ENCODE measurements at places on chromosomes 13 and 19.

DNA sequence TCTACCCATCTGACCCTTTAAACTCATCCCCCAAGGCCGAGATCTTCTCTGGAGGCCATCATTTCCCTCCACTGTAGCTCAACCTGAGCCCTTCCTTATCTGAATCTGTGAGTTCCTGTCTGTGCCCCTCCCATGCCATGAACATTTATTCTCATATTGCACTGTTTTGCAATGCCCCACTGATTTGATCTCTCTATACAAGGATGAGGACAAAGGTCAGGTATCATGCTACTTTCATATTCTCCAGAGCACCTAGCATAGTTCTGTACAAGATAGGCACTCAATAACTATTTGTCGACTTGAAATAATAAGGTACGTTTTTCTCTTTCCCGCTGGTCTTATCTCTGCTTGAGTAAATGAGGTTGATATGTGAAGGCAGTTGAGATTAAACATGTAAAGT, 135.5 kb downstream of the KLF5 start:
- DNase-seq: no peak

DNA sequence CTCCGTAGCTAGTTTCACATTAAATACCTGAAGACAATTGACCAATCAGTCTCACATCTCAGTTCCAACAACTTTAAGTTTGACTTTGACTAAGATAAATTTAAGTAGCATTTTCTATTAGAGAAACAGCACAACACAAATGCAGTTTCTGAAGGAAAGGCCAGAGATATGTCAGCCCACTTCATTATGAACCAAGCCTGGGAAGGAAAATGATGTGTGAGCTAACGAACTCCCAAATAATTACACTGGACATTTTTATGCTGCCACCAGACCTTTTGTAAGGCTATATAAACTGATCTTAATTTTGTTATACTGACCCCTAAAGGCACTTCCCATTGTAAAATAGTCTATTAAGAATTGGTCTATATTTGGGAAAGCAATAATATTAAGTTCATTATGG, 57.9 kb upstream of the DACH1 start:
- no peak for DNase-seq

- DNase-seq: no peak
Observed at GRCh38 chr13:102510072-102510471, 86.7 kb upstream of the TPP2 start.

DNA sequence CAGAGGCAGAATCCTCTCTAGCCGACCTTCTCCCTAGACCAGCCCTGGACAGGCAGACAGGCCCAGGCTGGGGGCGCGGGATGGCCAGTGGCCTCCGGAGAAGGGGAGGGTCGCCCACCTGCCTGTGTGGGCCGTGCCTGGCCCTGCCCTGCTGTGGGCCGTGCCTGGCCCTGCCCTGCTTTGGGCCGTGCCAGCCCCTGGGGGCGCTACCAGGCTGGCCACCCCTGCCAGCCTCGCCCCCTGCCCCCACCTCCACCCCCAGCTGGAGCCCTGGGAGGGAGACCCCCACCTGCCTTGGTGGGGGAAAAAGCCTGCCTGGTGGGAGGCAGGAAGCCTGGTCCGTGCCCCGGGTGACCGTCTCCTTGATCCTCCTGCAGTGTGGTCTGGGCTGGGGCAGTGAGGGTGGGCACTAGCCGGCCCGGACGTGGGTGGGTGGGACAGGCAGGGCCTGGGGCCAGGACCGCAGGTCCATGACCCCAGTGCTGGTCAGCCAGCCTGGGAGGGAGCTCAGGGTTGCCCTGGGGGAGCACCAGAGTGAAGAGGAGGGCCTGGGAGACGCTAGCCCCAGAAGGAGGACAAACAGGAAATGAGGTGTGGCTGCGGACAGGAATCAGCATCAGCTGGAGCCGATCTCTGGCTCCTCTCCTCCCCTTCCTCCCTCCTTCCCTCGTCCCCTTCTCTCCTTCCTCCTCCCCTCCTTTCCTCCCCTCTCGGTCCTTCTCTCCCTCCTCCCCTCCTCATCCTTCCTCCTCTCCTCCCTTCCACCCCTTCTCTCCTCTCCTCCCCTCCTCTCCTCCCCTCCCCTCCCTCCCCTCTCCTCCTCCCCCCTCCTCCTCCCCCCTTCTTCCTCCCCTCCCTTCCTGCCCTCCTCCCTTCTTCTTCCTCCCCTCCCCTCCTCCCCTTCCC, 5.1 kb upstream of the MKNK2 start:
- DNase-seq: no peak

DNA sequence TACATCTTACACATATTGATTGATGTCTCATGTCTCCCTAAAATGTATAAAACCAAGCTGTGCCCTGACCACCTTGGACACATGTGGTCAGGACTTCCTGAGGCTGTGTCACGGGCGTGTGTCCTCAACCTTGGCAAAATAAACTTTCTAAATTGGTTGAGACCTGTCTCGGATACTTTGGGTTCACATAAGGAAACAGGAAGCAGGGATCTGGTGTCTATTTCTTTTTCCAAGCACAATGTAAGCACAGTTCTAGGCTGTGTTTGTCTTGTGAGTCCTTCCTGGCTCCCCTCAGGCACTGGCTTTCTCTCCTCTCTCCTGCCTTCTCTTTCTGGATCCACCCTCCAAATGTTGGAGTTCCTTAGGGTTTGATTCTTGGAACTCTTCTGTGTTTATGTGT, 27.6 kb upstream of the TPT1 start:
- DNase-seq: no peak

DNA sequence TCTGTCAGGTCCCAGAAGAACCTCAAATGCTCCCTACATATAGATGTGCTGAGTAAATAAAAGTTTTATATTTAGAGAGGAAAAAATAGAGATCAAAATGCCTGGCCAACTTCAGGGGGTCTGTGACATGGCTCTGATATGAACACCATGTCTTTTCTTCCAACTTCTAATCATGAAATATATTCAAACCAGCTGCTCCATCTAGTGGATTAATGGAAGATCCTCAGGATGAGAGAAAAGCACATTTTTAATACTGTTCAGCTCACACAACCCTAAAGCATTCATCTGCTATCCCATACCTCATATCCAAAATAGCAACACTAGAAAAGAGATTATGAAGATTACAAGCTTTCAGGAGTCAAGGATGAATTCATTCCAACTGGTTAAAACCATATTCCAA, 56.0 kb upstream of the DOCK9 start:
- DNase-seq: no peak

DNA sequence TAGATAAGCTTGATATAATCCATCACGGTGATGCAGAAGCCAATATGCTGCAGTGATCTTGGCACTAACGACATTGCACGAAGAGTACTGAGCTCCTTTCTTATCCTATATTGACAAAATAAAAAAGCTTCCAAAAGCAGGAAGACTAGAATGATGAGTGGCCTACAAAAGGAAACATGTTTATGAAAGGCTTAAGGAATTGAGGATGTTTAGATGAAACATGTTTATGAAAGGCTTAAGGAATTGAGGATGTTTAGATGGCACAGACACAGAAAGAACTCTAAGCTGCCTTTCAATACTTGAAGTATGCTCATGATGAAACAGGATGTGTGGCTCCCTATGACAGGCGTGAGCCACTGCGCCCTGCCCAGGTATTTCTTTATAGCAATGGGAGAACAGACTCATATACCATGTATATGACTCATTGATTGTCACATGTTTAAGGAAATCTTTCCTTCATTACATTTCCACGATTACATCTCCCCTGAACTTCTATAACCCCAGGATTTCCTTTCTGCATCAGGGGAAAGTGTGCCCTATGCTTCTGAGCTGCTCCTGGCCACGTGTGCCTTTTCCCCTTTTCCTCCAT, 690.8 kb upstream of the ARGLU1 start:
- DNase-seq: no peak

- DNase-seq: no peak
Observed at GRCh38 chr13:99661791-99662190, 160.5 kb downstream of the TM9SF2 start.

- DNase-seq: no peak
Observed at GRCh38 chr13:112759053-112759452, 69.2 kb downstream of the ATP11A start.
